Aorta (tissue), 5 donors: ENCODE measurements at places on chromosomes 3 and 15. TPM values are rescaled to one million over a fixed set of nuclear protein-coding genes. Genes with fewer than 3 reads are reported as not detected.
A peak's percentile ranks its signal among the peaks of the same experiment; 100 is the strongest.

The NGLY1 gene
- 37.9 TPM for total RNA-seq

The RBPMS2 gene
- 9.9 TPM for total RNA-seq

The P3H2 gene
- total RNA-seq = 25.8 TPM

The GMNC gene
- total RNA-seq = not detected

The ATP13A4 gene
- total RNA-seq = 0.10 TPM

The C2CD4B gene
- total RNA-seq = 4.4 TPM

The CHDH gene
- total RNA-seq = 3.7 TPM

The CYP8B1 gene
- not detected for total RNA-seq

The LDHAL6B gene
- not detected for total RNA-seq

The PLA1A gene
- total RNA-seq = 5.7 TPM

The FAM43A gene
- total RNA-seq = 19.4 TPM

The TMCO5A gene
- total RNA-seq = not detected

DNA sequence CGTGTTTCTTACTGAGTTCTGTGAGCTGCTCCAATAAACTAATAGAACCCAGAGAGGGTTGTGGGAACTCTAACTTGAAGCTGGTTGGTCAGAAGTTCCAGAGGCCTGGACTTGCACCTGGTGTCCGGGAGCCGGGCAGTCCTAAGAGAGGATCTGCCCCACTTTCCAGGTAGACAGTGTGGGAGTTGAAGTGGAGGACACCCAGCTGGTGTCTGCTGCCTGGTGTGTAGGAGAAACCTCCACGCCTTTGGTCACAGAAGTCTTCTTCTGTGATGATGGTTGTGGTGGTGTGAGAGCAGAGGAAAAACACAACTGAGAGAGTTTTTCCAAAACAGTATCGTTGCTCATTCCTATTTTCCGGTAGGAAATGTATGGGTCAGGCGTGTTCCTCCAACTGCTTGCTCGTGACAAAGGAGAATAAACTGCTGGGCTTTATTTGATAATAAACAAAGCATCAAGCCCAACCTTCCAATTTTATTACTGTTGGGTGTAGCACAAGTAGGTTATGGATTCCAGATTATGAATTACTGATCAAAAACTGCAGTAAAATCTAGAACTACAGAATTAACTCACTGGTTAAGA, 137.0 kb downstream of the KLF13 start:
- H3K27me3 ChIP-seq = no peaks in the 10 kb centered on the region
- no peak for DNase-seq
- H3K27ac ChIP-seq = no peak overlapping the region
- no peak overlapping the region for H3K4me3 ChIP-seq

DNA sequence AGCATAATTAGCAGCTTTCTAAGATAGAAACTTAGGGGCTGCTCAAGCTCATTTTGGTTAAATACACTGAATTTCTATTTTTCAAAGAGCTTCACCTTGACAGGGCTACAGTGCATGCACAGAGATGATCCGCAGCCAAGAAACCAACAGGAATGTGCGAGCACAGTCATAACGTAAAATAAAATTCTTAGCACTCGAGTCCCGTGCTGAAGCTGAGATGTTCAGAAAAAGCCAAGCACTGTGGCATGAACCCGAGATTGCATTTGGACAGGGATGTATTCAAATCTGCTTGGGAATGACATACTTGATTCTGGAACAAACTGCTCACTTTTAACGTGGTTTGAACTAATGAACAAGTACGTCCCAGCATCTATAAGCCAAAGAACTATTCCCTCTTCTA, 340.3 kb downstream of the FOXP1 start:
- no peaks in the 10 kb centered on the region for H3K27me3 ChIP-seq
- H3K36me3 ChIP-seq = no peaks in the 10 kb centered on the region
- peak overlapping the region; percentile 90 for H3K27ac ChIP-seq
- DNase-seq = no peak
- peak overlapping the region; percentile 96 for H3K4me3 ChIP-seq

- no peak for DNase-seq
- H3K27ac ChIP-seq = no peak overlapping the region
- H3K4me3 ChIP-seq = no peak overlapping the region
- H3K36me3 ChIP-seq = peaks cover 5% of the 10 kb centered on the region
Observed at GRCh38 chr15:101019366-101019896, 100.3 kb downstream of the LRRK1 start.

GRCh38 chr15:99704444-99704838, 28.8 kb downstream of the LYSMD4 start:
- no peaks in the 10 kb centered on the region for H3K36me3 ChIP-seq
- H3K27me3 ChIP-seq = no peaks in the 10 kb centered on the region
- DNase-seq = no peak
- no peak overlapping the region for H3K27ac ChIP-seq
- H3K4me3 ChIP-seq = no peak overlapping the region
- H3K4me1 ChIP-seq = no peaks in the 10 kb centered on the region

- no peaks in the 10 kb centered on the region for H3K4me1 ChIP-seq
- no peak overlapping the region for H3K4me3 ChIP-seq
- peak; percentile 69 for DNase-seq
- no peaks in the 10 kb centered on the region for H3K27me3 ChIP-seq
Observed at GRCh38 chr3:128341659-128342395, 124.9 kb downstream of the DNAJB8 start.

- no peak for DNase-seq
- H3K4me3 ChIP-seq = no peak overlapping the region
- no peaks in the 10 kb centered on the region for H3K4me1 ChIP-seq
- H3K27ac ChIP-seq = no peak overlapping the region
Observed at GRCh38 chr15:69979262-69979661, 118.5 kb downstream of the TLE3 start.

GRCh38 chr3:194592798-194593752, 40.1 kb downstream of the TMEM44 start:
- H3K4me3 ChIP-seq = no peak overlapping the region
- no peaks in the 10 kb centered on the region for H3K27me3 ChIP-seq
- no peaks in the 10 kb centered on the region for H3K4me1 ChIP-seq

GRCh38 chr15:70014331-70014730, 83.4 kb downstream of the TLE3 start:
- H3K4me1 ChIP-seq = no peaks in the 10 kb centered on the region
- H3K27me3 ChIP-seq = no peaks in the 10 kb centered on the region

GRCh38 chr15:95416576-95416975, 913.9 kb upstream of the NR2F2 start:
- H3K36me3 ChIP-seq = no peaks in the 10 kb centered on the region
- H3K4me1 ChIP-seq = peaks cover 12% of the 10 kb centered on the region
- H3K27ac ChIP-seq = no peak overlapping the region
- H3K4me3 ChIP-seq = no peak overlapping the region

DNA sequence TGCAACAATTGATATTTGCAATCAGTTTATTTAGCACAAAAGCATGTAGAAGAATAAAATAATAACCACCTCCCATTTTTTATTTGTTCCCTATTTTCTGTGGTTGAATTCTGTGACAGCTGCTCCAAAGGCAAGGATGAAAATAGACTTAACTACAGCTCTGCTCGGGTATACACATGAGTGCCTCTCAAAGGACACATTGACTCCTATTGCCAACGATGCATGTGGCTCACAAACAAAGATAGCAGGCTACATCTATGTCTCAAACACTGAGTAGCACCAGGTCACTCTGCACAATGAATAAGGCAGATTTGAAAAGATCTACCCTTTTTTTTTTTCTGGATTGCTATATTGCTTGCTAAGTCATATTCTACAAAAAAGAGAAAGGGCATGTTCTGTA, 612.9 kb downstream of the ROBO1 start:
- no peaks in the 10 kb centered on the region for H3K36me3 ChIP-seq
- no peak for DNase-seq
- no peak overlapping the region for H3K27ac ChIP-seq
- no peak overlapping the region for H3K4me3 ChIP-seq

DNA sequence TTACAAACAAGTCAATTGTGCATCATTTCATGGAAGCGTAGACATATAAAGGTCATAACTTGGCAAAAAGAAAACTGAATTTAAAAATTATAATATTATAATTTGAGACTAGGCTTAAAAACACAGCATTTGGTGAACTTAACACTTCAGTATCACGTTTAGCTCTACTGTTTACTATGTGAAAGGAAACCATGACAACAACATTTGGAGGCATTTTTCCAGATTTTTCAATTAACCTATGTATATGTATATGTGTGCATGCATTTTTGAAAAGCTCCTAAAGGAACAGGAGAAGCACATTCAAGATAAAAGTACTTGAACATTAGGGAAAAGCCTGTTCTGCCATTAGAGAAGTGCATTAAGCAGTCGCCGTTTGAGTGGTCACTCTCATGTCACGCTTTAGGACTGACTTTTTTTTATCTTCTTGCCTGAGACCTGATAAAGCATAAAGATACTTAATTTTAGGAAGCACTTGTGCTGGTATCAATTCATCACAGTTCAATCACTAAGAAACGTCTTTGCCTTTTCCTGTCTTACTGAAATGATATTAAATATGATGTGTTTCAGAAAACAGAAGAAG, 156.0 kb downstream of the NAALADL2 start:
- no peaks in the 10 kb centered on the region for H3K36me3 ChIP-seq
- no peak overlapping the region for H3K27ac ChIP-seq
- no peaks in the 10 kb centered on the region for H3K4me1 ChIP-seq
- H3K4me3 ChIP-seq = no peak overlapping the region

GRCh38 chr3:35215525-35216500, 423.5 kb upstream of the ARPP21 start:
- no peak overlapping the region for H3K27ac ChIP-seq
- no peak overlapping the region for H3K4me3 ChIP-seq
- no peaks in the 10 kb centered on the region for H3K27me3 ChIP-seq
- no peaks in the 10 kb centered on the region for H3K4me1 ChIP-seq
- H3K36me3 ChIP-seq = no peaks in the 10 kb centered on the region
- peak; percentile 67 for DNase-seq

- no peaks in the 10 kb centered on the region for H3K36me3 ChIP-seq
- no peak overlapping the region for H3K4me3 ChIP-seq
- no peaks in the 10 kb centered on the region for H3K4me1 ChIP-seq
- no peak for DNase-seq
- no peak overlapping the region for H3K27ac ChIP-seq
Observed at GRCh38 chr3:71629289-71629688, 45.8 kb upstream of the FOXP1 start.

DNA sequence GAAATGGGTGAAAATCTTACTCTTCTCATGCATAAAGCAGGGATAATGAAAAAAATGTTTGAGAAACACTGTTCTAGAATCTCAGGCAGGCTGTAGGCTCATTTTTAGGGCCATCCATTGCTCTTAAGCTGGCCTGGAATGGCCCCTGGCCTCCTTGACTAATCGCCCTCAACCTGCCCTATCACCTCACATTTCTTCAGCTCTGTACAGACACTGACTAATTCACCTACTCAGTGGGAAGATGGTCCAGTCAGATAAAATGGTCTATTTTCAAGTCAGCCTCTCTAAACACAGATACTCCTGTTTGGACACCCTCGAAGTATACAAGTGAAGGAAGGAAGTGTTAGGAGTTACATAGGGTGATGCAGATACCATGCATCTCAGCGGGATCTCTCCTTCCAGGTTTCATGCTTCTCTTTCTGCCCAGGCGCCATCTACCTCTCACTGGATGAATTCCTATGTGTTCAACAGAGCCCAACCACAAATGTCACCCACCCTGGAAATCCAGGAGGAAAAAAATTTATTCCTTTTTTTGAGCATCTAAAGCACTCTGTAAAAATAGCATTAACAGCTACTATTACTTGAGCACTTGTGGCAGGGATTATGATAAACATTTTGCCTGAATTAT, 12.1 kb downstream of the FMN1 start:
- no peaks in the 10 kb centered on the region for H3K36me3 ChIP-seq
- H3K27ac ChIP-seq = no peak overlapping the region
- no peaks in the 10 kb centered on the region for H3K4me1 ChIP-seq
- no peak for DNase-seq
- H3K4me3 ChIP-seq = no peak overlapping the region
- H3K27me3 ChIP-seq = no peaks in the 10 kb centered on the region

DNA sequence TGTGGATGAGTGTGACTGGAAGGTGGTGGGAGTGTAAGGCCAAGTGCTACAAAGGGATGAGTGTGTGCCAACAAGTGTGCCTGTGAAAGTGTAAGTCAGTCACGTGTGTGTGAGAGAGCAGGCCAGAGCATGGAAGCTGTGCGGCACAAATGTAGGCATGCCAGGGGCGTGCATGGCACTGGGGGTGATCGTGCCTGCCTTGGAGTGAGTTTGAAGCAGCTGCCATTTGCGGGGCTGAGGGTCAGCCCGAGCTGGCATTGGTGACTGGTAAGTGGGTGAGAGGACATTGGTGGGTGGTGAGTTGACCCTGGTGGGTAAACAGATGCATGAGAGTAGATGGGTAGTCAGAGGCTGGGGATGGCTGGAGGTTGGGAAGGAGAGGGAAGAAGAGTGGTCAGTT, 24.5 kb downstream of the CD276 start:
- H3K27ac ChIP-seq = no peak overlapping the region
- no peaks in the 10 kb centered on the region for H3K27me3 ChIP-seq
- H3K36me3 ChIP-seq = no peaks in the 10 kb centered on the region

GRCh38 chr15:65805019-65805745, 13.1 kb upstream of the DENND4A start:
- no peaks in the 10 kb centered on the region for H3K4me1 ChIP-seq
- no peak overlapping the region for H3K27ac ChIP-seq
- no peaks in the 10 kb centered on the region for H3K27me3 ChIP-seq
- no peak for DNase-seq
- H3K36me3 ChIP-seq = no peaks in the 10 kb centered on the region

DNA sequence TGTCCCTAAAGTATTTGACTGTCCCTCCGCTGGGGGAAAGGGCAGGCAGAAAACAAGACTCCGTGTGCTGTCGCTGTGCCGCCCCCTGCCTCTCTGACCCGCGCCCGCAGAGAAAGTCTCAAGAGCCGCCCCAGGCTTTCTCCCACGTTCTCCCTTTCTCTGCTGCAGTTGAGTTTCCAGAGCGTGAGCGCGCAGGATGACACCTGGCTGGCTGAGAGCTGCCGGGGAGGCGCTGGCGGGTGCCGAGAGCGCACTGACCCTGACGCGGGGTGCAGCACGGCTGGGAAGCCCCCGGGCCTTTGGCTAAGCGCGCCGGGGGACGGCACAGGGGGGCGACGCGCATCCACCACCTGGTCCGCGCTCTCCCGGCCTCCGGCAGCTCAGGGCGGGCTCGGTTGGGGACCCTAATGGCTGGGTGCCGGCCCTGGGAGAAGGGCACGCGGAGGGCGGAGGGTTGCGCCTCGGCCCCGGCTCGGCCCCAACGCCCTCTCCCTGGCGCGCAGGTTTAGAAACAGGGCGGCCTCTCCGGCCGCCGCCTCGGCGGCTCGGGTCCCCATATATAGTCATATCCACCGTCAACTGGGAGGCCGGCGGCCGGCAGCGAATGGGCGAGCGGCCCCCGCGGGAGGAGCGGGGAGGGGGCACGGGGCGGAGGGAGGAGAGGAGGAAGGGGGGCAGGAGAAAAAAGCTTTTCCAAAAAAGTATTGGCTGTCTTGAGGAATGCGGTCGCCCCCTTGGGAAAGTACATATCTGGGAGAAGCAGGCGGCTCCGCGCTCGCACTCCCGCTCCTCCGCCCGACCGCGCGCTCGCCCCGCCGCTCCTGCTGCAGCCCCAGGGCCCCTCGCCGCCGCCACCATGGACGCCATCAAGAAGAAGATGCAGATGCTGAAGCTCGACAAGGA, at the start of gene TPM1:
TSS of gene TPM1 (plus strand) at position 774 of the 903 bp plus-strand sequence. CDS start at position 857, 83 bp downstream.
- peak within 1 kb of the TSS; percentile 98 for H3K4me3 ChIP-seq
- peak within 1 kb of the TSS; percentile 79 for H3K27ac ChIP-seq
- peaks cover 2% of the 10 kb centered on the region for H3K36me3 ChIP-seq
